Mucosa of descending colon (tissue), 3 donors: ENCODE measurements at places on chromosomes 6 and 20. TPM values are rescaled to one million over a fixed set of nuclear protein-coding genes. Genes with fewer than 3 reads are reported as not detected.

- no peak for DNase-seq
These were observed 521.2 kb upstream of the IMPG1 start for GRCh38 chr6:76593668-76594067.

- DNase-seq = no peak
These were observed 139.7 kb upstream of the FLRT3 start for GRCh38 chr20:14477125-14477524.

Gene RSPH9
- total RNA-seq = 0.12 TPM

- DNase-seq = no peak
These were observed 107.5 kb downstream of the FAXC start for GRCh38 chr6:99241905-99242534.

Gene VGLL2
- total RNA-seq = not detected

Gene PLN
- 19.5 TPM for total RNA-seq

Gene TFAP2A
- 0.09 TPM for total RNA-seq

Gene LPIN3
- 48.0 TPM for total RNA-seq

Gene SLC44A4
- total RNA-seq = 740 TPM

DNA sequence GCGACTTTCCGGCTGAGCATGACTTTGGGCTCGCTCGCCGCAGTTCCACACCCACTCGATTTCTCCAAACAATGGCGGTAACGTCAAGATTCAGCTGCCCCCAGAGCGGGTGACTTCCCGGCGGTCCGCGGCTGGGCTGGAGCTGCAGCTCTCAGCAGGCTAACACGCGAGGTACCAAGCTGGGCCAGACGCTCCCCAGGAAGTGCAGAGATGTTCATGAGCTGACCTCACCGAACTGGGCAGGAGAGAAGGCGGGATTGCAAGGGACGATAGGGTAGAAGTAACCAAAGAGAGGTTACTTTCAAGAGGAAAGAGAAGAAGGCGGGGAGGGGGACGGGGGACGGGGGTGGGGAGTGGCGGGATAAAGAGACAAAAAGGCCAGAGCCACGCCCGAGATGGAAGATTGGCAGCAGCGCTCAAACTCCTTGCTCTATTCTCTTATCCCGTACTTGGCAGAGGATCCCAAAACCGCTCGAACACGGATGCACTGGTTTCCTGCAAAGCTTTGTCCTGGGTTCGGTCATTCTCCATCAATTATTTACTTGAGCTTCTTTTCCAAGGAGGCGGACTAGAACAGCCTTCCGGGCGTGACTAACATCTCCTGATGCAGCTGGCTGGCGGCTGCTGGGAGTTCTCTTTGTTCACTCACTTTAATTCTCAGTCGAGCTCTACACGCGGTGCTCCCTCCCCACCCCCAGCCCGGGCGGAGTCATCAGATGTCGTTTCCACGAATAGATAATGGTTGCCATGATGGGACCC lies at the start of gene MTCL3:
MTCL3 (minus strand) TSS at position 626 of the 759 bp plus-strand sequence.
- no peak for DNase-seq

DNA sequence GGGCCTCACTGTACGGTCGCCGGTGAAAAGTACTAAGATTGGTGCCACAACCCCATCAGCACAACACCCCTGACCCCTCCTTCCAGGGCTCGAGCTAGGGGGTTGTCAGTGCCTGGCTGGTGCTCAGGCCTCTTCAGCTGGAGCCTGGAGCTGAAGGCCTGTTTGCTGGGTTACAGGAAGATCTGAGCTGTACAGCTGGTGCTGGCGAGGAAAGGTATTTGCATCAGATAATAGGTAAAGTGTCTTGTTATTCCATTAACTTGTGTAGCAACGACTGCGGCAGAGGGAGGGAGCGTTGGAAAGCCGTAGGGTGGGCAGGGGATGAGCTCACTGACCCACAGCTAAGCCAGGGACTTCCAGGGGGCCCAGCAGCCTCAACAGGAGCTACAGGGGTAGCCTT lies 15.8 kb upstream of the SIRPA start:
- no peak for DNase-seq

Gene CTSZ
- 272 TPM for total RNA-seq
